DMS79 treated with DMSO at 0.1 percent for 48 hours (cell line): ENCODE measurements at places on chromosomes 3 and 15.

GRCh38 chr3:185423178-185423577, 60.2 kb downstream of the MAP3K13 start:
- no peak for DNase-seq

- no peak for DNase-seq
Observed at GRCh38 chr3:23800731-23801130, 5.0 kb upstream of the UBE2E1 start.

DNA sequence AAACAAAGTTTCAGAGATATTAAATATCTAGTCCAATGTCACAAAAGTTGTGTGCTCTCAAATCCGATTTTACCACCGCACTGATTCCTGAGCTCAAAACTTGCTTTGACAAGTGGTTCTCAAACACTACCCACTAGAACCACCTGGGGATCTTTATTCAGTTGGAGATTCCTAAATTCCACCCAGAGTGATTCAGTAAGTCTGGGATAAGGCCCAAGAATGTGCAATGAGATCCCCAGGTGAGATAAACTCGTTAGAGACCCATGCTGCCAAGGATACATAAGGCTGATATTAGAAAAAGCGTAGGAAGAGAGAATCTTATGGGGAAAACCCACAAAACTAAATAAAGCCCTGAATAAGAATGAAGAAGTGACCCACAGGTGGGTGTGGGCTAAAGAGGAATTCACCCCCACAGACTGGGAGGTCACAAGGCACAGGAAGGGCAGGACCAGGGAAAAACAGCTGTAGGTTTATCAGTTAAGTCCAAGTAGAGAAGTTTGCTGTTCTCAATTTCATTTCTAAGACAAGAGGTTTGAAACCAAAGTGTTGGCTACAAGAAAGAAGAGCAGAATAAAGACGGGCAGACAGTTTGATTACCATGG, 11.5 kb upstream of the RPS17 start:
- no peak for DNase-seq

- DNase-seq: no peak
Observed at GRCh38 chr3:42020684-42021307, 58.9 kb upstream of the ULK4 start.

DNA sequence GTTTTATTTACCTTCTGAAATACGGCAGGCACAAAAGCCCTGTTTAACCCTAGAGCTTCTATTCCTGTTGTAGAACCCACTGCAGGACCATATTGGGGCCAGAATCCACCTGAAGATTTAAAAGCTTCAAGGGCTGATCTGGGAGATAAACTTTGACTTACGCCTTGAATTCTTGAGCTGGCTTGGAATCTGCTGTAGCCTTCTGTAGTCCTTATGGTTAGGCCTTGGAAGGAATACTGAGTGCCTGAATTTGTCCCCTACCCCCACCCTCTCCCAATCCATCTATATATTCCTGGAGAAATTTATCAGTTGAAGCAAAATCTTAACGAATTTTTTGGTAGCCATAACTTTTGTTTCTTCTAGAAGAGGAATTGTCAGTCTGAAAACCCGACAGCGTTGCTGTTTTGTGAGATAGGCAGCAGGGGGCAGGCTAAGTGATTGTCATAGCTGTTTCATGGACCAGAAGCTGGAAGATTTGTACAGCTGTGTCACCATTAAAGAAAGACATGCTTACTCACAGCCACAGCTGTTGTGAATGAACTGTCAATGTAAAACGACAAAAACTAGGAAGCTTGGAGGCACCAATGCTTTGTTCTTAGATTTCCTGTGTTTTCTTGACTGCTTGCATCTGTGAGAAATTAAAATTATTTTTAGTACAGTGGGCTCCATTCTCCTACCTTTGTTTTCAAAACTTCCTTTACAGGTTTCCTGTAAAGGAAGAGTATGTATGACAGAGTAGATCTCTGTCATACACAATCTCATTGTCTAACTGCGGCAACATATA, 12.8 kb downstream of the LXN start:
- DNase-seq: no peak

DNA sequence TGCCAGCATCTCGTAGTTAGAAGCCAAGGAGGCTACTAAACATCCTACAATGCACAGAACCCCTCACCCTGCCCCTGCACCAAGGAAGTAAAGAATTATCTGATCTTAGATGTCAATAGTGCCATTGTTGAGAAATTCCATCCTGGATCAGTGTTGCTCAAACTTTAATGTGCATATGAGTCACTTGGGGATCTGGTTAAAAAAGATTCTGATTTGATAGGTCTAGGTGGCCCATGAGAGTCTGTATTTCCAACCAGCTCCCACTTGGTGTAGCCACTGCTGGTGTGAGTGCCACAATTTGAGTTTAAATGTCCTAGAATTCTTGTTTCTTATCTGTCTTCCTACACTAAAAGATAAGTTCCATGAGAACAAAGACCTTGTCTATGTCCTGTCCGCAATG, 43.7 kb downstream of the TMEM45A start:
- DNase-seq: no peak

GRCh38 chr15:89448825-89449224, 47.6 kb downstream of the RHCG start:
- no peak for DNase-seq

- peak; percentile 26 for DNase-seq
Observed at GRCh38 chr15:47887241-47887800, 170.0 kb downstream of the SEMA6D start.
